ENCODE measurements at places on chromosomes 1 and 21. TPM values are rescaled to one million over a fixed set of nuclear protein-coding genes. Genes with fewer than 3 reads are reported as not detected.

Gene MCOLN3
- 15.8 TPM for total RNA-seq

Gene STK40
- total RNA-seq: 25.2 TPM

Gene RAB42
- not detected for total RNA-seq

Gene SV2A
- 0.33 TPM for total RNA-seq

Gene ELAVL4
- 1.0 TPM for total RNA-seq
